CD4-positive, alpha-beta T cell treated with Interleukin-4 for 4 hours (primary cell): ENCODE measurements at places on chromosomes 3 and 15.

DNA sequence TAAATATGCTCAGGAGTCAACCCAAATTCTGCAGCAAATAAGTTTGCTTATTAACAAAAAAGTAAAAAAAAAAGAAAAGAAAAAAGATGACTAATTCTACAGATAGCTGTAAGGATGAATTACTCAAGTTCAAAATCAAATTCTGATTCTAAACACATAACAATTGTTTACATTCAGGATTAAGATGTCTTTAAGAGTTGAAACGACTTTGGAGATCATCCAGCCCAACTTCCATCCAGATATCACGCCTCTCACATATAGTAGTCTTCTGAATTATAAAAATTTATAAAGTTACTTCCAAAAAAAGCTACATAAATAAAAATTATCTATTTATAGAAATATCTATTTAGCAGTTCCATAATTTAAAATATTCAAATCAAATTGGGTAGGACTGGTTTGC is 39.8 kb downstream of the GYG1 start:
- DNase-seq, result no peak

DNA sequence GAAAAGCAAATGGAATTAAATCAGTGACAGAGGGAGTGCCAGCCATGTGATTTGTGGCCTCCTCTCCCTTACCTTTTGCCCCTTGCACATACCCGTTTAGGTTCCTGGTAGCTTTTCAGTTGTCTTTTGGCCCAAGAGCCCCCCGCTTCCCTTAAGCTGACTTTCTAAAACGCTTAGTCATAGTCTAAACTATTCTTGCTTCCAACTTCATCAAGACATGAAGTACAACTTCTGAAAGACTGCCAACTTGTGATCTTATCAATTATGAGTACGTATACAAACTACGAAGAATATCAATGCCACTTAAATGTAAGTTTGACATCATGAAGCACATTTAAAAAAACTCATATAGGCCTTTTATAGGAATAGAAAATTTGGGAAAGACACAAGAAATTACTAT is 61.9 kb downstream of the EIF3J start:
- no peak for DNase-seq

- DNase-seq, result no peak
These were observed 559.6 kb upstream of the MDFIC2 start for GRCh38 chr3:70871909-70872656.

GRCh38 chr3:72385167-72385566 is 463.1 kb downstream of the SHQ1 start:
- DNase-seq, result no peak

DNA sequence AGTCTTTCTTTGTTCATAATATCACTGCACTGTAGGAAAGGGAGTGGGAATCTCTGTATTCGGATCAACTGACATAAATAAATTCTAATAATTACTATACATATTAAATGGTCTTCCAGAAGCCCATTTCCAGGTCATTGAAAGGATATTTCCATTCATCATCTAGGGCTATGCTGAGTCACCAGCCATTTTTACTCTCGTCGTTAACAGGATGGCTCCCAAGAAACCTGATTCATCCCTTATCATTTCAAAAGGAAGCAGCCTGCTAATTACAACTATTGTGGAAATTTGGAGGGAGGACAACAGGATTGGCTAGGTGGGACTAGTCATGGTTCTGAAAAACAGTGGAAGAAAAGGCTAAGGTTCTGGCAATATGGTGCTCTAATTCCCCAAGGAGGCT is 13.6 kb downstream of the GMNC start:
- no peak for DNase-seq

DNA sequence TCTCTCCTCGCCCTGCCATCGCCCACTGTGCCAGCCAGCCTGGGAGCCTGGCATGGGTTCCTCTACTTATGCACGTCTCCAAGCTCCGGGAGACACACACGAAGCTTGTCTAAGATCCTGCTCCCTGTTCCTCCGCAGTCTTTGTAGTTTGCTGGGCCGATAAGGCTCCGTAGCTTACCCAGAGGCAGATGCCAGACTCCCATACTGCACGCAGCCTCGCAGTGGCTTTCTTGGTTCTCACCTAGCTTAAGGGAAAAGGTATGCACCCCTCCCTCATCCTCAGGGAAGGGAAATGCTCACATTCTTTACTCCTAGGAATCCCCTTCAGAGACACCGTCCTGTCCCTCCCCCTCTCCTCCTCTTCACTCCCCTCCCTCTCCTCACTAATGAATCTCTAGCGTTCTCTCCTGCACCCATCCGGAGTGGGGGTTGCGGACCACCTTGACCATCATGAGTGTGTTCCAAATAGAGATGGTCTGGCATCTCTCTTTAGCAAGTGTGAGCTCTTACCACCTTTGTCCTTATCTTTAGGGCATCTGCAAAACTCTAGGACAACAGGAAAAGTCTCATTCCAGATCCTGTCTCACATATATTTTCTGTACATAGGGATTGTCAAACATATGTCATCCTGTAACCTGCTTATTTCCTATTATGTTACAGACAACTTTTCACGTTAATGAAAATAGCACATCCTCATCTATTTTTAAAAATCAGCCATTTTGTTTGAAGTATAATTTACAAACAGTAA is 56.5 kb downstream of the TMEM266 start:
- no peak for DNase-seq

DNA sequence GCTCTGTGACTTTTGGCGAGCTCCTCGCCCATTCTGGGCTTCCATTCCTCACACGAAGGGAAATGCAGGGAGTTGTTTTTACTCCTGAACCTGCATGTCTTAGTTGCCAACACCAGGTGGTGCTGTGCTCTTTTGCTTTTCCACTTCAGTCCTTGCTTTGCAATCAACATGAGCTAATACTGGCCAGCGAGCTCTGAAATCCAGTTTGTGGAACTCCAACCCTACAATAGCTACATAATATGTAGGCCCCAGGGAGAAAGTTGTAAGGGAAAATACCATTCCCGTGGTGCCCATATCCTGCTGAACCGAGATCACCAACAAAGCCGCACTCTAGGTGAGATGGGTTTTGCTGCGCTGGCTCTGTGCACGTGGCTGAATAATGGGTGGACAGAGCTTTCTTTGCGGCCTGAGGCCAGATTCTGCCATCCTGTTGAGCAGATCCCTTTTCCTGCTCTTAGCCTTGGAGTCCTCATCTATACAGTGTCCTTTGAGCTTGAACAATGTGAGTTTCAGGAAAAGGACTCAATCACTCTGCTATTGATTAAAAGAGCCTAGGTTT is 25.0 kb downstream of the LSM3 start:
- DNase-seq, result peak; percentile 53

- no peak for DNase-seq
These were observed 3.7 kb upstream of the KLHL24 start for GRCh38 chr3:183631715-183632114.

DNA sequence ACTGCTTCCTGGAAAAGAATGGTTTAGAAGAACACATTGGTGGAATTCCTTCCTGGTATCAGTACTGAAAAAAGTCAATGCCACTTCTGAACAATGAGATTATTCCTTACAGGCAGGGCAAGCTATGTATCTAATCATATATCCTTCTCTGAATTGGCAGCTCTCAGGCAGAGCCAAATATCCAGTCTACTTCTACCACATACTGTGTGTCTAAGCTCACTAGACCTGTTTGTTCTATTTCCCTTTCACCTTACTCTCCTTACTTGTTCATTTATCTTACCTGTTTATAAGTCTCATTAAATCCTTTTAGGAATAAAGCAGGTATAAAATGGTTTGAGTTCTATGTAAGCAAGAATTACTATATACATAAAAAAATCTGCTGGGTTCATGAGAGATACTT is 8.3 kb downstream of the SETMAR start:
- DNase-seq, result no peak

GRCh38 chr15:57320631-57321220 is 55.6 kb upstream of the CGNL1 start:
- no peak for DNase-seq

GRCh38 chr3:158809642-158810041 is 7.8 kb downstream of the MFSD1 start:
- DNase-seq, result no peak

- DNase-seq, result no peak
These were observed 249.3 kb downstream of the XXYLT1 start for GRCh38 chr3:195021692-195022091.

GRCh38 chr3:10546820-10547263 is 41.5 kb upstream of the ATP2B2 start:
- no peak for DNase-seq

DNA sequence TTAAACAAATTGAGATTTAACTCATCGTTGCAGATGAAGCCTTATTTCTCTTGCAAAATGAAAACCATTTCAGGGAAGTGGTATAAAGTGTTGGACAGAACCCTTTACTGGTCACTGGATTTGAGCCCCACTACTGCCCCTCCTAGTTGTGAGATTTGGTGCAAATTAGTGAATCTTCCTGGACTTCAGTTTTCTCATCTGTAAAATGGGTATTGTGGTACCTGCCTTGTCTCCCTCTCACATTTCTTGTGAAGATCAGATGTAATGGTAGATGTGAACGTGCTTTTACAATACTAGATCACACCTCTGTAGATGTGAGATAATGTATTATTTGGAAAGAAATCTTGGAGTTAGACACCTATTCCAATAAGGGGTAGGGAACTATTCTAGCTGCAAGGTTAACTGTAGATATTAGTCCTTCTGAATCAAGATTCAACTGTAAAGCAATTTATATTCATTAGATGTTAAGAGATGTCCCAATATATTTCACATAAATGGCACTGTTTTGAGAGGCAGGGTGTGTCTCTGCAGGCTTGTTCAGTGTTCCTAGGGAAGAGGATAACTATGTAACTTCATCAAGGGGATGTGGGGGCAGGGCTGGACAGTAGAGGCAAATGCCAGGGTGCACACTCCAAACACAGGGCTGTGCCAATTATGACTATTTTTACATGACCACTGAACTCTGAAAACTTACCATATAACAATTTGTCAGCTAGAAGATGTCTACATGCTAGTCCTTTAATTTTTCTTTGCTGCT is 112.4 kb upstream of the PFN2 start:
- DNase-seq, result no peak

DNA sequence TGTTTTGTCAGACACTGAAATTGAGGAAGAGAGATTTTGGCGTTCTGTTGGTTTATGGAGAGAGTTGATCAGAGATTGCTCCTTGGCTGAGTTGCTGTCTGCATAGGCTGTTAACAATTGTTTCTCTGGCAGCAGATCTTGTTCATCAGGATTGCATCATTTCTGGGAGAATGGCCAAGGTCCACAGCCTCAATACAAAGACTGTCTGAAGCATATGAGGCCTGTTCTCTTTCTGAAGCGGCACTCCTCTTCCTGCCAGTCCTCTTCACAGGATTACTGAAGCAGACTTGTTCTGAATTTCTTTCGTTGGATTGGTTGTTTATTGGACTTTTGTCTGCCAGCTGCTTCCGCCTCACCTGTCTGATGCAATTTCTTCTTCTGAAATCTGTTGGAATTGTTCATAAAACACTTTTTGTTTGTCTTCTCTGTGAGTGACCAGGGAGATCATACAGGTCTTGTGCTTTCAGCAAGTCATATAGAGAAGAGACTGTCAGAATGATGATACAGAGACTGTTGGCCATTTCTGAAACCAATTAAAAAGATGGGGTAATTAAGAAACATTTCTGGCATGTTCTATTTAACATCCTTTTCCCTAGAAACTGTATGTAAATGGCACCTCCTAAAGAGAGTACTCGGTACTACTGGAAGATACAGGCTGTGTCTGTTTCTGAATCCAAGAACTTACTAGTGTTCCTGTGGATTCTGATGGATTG is 25.5 kb downstream of the SETD5 start:
- peak; percentile 36 for DNase-seq

GRCh38 chr15:38690719-38691332 is 126.2 kb upstream of the RASGRP1 start:
- peak; percentile 83 for DNase-seq

GRCh38 chr3:58116161-58116955 is 94.4 kb downstream of the DNASE1L3 start:
- peak; percentile 71 for DNase-seq

DNA sequence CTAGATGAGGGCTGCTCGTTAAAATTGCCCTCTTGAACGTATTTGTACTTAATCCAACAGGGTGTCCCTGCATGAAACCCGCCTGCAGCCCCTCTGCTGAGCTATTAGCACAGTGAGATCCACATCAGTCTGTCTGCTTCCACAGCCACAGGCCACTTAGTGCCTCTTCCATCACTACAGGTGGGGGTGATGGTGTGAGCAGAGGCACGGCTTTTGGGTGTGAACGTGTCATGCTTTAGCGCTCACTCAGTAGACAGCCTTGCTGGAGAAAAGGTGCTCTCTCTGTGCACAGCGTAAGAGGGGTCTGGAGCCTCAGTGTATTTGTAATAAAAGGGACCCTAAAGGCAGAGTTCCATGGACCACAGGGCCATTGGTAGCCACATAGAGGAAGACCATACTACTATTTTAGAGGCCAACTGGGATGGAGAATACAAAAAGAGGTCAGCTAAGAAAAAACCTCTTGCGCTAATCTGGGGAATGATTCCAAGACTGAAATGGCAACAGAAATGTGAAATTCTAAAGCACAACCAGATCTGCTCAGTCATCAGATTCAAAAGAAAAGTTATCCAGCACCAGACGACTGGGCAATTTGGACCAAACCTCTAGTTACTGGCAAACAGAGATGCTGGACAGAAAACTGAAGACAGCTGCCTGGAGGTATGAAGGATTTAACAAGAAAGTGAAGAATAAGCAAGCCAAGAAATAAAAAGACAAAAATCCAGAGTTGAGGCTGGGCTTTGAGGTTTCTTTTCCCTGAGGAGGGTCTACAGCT is 120.2 kb downstream of the ATP10A start:
- no peak for DNase-seq

- DNase-seq, result no peak
These were observed 58.9 kb downstream of the ITGA11 start for GRCh38 chr15:68373028-68373427.

- no peak for DNase-seq
These were observed 666.4 kb downstream of the DIPK2A start for GRCh38 chr3:144638009-144638408.

DNA sequence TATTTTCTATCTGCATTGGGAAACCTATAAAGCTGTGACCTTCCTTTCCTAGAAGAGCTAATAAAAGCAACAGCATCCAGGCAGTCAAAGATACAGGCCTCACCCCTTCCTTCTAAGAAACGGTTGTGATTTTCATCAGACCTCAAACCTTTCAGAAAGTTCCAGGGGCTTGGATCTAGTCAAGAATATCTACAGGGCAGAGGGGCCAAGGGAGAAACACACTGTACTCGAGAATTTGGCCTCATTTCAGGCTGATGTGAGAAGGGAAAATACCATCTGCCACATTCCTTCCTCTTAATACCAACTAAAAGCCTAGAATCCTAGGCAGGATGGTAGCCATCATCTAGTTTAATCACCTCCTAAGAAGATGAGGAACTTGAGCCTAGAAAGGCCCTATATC is 24.5 kb upstream of the BCL6 start:
- DNase-seq, result no peak

GRCh38 chr3:194250098-194251002 is 100.8 kb downstream of the CPN2 start:
- no peak for DNase-seq

- no peak for DNase-seq
These were observed 264.4 kb downstream of the TIGIT start for GRCh38 chr3:114558271-114558670.

- DNase-seq, result peak; percentile 86
These were observed 15.0 kb upstream of the ZBED2 start for GRCh38 chr3:111610189-111610588.

GRCh38 chr3:51802106-51802703 is 23.2 kb upstream of the IQCF6 start:
- no peak for DNase-seq
